WTC11 (cell line): ENCODE measurements at places on chromosomes 1 and 21. TPM values are rescaled to one million over a fixed set of nuclear protein-coding genes. Genes with fewer than 3 reads are reported as not detected.
A peak's percentile ranks its signal among the peaks of the same experiment; 100 is the strongest.

GRCh38 chr1:244887281-244887680, 22.9 kb upstream of the HNRNPU start:
- no peak overlapping the region for H3K27ac ChIP-seq
- H3K4me1 ChIP-seq = no peaks in the 10 kb centered on the region
- DNase-seq = no peak
- H3K27me3 ChIP-seq = no peaks in the 10 kb centered on the region

DNA sequence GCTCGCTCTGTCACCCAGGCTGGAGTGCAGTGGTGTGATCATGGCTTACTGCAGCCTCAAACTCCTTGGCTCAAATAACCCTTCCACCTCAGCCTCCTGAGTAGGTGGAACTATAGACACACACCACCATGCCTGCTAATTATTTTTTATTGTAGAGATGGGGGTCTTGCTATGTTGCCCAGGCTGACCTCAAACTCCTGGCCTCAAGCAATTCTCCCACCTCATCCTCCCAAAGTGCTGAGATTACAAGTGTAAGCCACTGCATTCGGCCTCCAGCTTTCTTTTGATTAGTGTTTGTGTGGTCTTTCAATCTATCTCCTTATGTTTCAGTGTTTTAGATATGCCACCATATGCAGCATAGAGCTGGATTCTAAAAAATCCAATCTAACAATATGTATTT, 19.9 kb upstream of the CSF3R start:
- H3K27me3 ChIP-seq = no peaks in the 10 kb centered on the region; the same call in 1 of the 2 replicates
- H3K4me3 ChIP-seq = no peak overlapping the region
- DNase-seq = no peak
- H3K27ac ChIP-seq = no peak overlapping the region
- no peaks in the 10 kb centered on the region for H3K36me3 ChIP-seq
- no peaks in the 10 kb centered on the region for H3K4me1 ChIP-seq

DNA sequence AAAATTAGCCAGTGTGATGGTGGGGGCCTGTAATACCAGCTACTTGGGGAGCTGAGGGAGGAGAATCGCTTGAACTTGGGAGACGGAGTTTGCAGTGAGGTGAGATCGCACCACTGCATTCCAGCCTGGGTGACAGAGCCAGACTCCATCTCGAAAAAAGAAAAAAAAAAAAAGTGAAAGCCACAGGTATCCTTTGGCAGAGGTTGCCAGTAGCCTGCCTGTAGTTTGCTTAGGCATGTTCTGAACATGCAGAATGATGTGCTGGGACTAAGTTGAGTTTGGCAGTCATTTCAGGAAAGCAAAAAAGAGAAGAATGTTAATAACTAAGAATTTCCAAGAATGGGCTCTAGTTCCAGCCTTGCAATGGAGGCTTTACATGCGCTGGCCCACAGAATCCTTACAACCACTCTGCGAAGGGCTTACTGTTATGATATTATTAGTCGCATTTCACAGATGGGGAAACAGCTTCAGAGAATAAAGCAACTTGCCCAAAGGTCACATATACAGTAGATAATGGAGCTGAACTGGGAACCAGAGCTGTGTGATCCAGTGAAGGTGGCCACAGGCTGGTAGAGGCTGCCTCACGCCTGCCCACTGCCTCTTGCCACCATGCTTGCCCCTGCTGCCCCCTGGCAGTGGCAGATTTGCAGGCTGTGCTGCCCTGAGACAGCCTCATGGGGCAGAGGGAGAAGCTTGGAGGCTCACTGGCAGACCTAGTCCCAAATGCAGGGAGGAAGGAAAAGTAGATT, 66.5 kb upstream of the LYST start:
- H3K27me3 ChIP-seq = no peaks in the 10 kb centered on the region; the same call in 1 of the 2 replicates
- no peak for DNase-seq
- no peak overlapping the region for H3K4me3 ChIP-seq
- no peak overlapping the region for H3K27ac ChIP-seq

GRCh38 chr1:79633456-79633855, 626.9 kb upstream of the ADGRL4 start:
- H3K36me3 ChIP-seq = no peaks in the 10 kb centered on the region
- no peak overlapping the region for H3K4me3 ChIP-seq
- no peak for DNase-seq
- H3K4me1 ChIP-seq = peaks cover 1% of the 10 kb centered on the region
- no peaks in the 10 kb centered on the region for H3K27me3 ChIP-seq

DNA sequence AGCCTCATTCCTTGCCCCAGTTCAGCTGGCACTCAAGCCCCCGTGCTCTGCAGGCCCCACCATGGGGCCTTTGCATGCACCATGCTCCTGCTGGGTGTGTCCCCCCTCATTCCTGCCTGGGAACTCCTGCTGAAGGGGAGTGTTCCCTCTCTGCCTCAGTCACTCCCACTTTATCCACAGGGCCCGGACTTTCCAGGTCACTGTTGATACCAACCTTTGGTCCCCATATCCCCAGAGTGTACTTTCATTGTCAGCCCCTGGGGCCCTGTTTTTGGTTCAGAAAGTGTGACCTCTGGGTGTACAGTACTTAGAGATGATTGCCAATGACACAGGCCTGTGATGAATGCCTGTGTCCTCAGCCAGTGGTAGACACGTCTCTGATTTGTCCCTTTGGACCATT, 2.9 kb downstream of the TTC22 start:
- no peak overlapping the region for H3K4me3 ChIP-seq
- H3K36me3 ChIP-seq = no peaks in the 10 kb centered on the region
- H3K27ac ChIP-seq = no peak overlapping the region

GRCh38 chr21:37565530-37566223, 199.1 kb downstream of the DYRK1A start:
- DNase-seq = no peak
- no peak overlapping the region for H3K4me3 ChIP-seq
- H3K27ac ChIP-seq = peak overlapping the region; percentile 61; the same call in 1 of the 2 replicates
- H3K36me3 ChIP-seq = no peaks in the 10 kb centered on the region

- no peak overlapping the region for H3K4me3 ChIP-seq
- no peaks in the 10 kb centered on the region for H3K36me3 ChIP-seq
- DNase-seq = no peak
- H3K4me1 ChIP-seq = peaks cover 38% of the 10 kb centered on the region
- H3K27ac ChIP-seq = no peak overlapping the region
Measured at GRCh38 chr1:74857676-74858075, 124.7 kb downstream of the TYW3 start.

- no peak for DNase-seq
- peaks cover 22% of the 10 kb centered on the region for H3K36me3 ChIP-seq
- 0 out of 2 replicates have a peak, but pooled peaks cover 5% of the 10 kb centered on the region for H3K4me1 ChIP-seq
- H3K27me3 ChIP-seq = no peaks in the 10 kb centered on the region
- no peak overlapping the region for H3K4me3 ChIP-seq
- H3K27ac ChIP-seq = peak overlapping the region; percentile 29; the same call in 1 of the 2 replicates
Measured at GRCh38 chr1:220124542-220124941, 30.6 kb downstream of the IARS2 start.

DNA sequence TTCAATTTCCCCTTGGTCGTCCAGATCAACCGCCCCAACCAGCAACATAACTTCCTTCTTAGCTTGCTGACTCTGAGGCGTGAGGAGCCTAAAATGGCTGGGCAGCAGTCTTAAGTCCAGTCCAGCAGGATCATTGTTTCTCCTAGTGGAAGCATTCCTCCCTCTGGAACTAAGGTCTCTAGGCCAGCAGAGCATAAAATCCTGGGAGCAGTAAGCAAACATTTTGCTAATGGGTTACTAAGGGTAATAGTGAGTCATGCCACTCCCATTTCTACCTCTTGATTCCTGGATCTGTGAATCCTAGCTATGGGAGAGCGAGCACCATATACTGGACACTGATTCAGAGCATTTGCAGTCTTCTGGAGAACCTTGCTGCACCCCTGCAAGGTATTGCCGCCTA, 59.9 kb downstream of the ADSS2 start:
- H3K27me3 ChIP-seq = no peaks in the 10 kb centered on the region
- peaks cover 12% of the 10 kb centered on the region for H3K4me1 ChIP-seq
- no peak overlapping the region for H3K4me3 ChIP-seq
- no peaks in the 10 kb centered on the region for H3K36me3 ChIP-seq
- DNase-seq = no peak
- no peak overlapping the region for H3K27ac ChIP-seq

DNA sequence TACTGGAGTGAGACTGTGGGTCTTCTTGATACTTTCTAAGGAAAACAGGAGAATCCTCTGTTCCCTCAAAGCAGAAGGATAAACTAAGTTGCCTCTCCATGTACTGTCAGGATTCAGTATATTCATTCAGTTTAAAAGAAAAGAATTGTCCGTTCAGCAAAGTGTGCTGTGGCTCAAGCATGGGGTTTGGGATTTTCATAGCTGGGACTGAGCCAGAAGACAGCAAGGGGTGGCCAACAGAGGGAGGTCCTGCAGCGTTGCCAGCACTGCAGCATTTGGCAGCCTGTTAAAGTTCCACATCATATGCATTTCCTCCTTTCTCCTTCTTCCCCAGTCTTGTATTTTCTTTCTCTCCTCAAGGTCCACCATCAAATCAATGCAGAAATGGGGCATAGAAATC, 75.1 kb downstream of the DTL start:
- H3K4me3 ChIP-seq = no peak overlapping the region
- H3K36me3 ChIP-seq = no peaks in the 10 kb centered on the region
- H3K27ac ChIP-seq = no peak overlapping the region
- DNase-seq = no peak
- peaks cover 29% of the 10 kb centered on the region for H3K4me1 ChIP-seq

GRCh38 chr1:22238356-22239224, 95.7 kb upstream of the WNT4 start:
- no peaks in the 10 kb centered on the region for H3K27me3 ChIP-seq
- no peaks in the 10 kb centered on the region for H3K36me3 ChIP-seq
- no peak overlapping the region for H3K27ac ChIP-seq

GRCh38 chr1:109443476-109443875, 17.2 kb upstream of the PSMA5 start:
- DNase-seq = no peak
- H3K27ac ChIP-seq = no peak overlapping the region
- no peaks in the 10 kb centered on the region for H3K4me1 ChIP-seq

DNA sequence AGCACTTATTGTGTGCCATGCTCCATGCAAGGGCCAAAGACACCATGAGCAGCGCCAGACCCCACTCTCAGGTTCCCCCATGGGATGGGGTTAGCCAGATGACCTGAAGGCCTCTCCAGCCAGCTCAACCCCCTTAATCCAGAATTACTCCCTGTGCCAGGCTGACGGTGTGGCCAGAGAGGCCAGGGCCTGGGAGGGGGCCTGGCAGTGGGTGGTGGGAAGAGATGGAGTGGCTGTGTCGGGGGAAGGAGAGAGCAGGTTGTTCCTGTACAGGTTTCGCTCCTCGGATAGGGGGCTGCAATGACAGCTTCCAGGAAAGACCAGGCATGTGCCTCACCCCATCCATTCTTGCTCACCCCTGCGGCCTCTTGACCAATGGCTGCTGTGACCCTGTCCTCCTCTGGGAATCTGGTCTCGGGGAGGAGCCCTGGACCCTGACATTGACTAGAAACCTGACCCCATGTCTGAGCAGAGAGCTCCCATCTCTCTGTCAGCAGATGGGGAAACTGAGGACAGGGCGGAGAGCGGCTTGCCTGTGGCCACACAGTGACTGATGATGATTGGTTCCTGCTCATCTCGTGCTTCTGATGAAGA, 345.3 kb downstream of the MATN1 start:
- H3K27me3 ChIP-seq = no peaks in the 10 kb centered on the region; the same call in 1 of the 2 replicates
- DNase-seq = no peak

- peaks cover 3% of the 10 kb centered on the region; the same call in 1 of the 2 replicates for H3K27me3 ChIP-seq
- no peak overlapping the region for H3K27ac ChIP-seq
- H3K4me3 ChIP-seq = no peak overlapping the region
- H3K36me3 ChIP-seq = no peaks in the 10 kb centered on the region
- no peak for DNase-seq
Measured at GRCh38 chr1:94321662-94322061, 84.3 kb upstream of the ARHGAP29 start.

DNA sequence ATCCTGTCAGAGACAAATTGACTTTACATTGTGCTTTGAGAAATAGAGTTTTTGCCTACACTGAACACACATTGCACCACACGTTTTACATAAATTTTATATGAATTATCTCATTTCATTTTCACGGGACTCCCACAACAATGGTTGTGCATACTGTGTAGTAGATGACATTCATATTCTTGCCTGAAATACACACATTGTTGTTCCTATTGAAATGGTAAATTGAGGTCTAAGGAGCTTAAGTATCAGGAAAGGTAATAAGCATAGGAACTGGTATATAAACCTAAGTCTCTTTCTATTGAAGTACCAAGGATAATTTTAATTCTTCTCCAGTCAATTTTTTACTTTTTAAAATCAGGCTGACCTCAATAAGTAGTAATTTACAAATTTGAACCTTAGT, 473.7 kb upstream of the DEPDC1 start:
- peaks cover 41% of the 10 kb centered on the region for H3K4me1 ChIP-seq
- no peak overlapping the region for H3K27ac ChIP-seq
- H3K4me3 ChIP-seq = no peak overlapping the region
- no peaks in the 10 kb centered on the region for H3K36me3 ChIP-seq
- DNase-seq = no peak

DNA sequence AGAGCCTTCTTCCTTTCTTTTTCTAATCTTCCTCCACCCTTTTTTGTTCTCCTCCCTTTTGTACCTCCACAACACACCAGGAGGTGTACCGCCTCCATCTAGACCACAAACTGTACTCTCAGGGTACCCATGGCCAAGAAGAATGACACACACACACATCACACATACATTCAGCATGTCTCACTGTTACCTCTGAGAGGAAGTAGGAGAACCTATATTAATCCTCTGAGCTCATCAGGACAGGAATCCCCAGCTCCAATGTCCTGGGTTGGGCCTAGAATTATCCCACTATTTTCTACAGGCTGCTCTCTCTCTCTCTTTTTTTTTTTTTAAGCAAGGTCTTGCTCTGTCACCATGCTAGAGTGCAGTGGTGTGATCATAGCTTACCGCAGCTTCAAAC, 36.7 kb downstream of the ATP2B4 start:
- peak overlapping the region; percentile 72 for H3K27ac ChIP-seq
- no peaks in the 10 kb centered on the region for H3K36me3 ChIP-seq
- DNase-seq = no peak
- H3K4me3 ChIP-seq = no peak overlapping the region
- H3K27me3 ChIP-seq = no peaks in the 10 kb centered on the region

GRCh38 chr1:22892789-22893188, 79.9 kb downstream of the LACTBL1 start:
- peaks cover 7% of the 10 kb centered on the region; the same call in 1 of the 2 replicates for H3K36me3 ChIP-seq
- no peak for DNase-seq
- no peaks in the 10 kb centered on the region for H3K27me3 ChIP-seq
- no peak overlapping the region for H3K4me3 ChIP-seq

DNA sequence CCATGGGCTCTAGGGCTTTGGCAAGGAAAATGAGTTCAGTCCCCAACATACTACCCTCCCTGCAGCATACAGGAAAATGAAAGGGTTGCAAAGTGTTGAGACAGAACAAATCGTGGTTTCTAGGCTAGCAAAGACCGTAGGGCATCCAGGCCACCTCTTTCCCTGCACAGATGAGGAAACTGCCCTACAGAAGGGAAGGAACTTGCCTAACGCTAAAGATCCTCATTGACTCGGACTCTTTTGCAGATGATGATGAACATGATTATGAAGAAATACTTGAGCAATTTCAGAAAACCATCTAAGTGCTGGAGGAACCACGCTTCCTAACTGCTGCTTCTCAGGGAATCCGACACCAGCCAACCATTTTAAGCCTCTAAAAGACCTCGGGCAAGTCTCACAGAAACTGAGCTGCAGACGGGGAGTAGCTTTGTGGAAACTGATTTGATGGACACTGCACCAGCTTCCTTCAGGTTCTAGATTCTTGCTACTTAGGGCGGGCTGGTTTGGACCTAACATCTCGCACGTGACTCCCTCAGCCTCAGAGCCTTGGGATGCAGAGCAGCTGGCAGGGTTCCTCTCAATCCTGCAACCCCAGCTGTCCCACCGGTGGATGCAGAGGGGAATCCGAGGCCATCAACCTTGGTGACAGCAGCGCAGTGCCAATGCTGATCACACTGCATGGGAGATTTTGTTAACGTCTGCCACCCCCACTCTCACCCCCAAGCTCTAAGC, 13.4 kb downstream of the THEMIS2 start:
- no peaks in the 10 kb centered on the region for H3K27me3 ChIP-seq
- H3K27ac ChIP-seq = no peak overlapping the region
- DNase-seq = no peak

MX1 gene
- total RNA-seq = 3.6 to 4.6 TPM (median 4.0 TPM) in 3 replicates

NPR1 gene
- 13.2 to 16.5 TPM (median 15.9 TPM) in 3 replicates for total RNA-seq

PPIAL4G gene
- total RNA-seq = not detected in 3 replicates

RAB25 gene
- 61.9 to 82.8 TPM (median 82.5 TPM) in 3 replicates for total RNA-seq
